A549 treated with AZD2906 at 1 μM for 4 hours (cell line): ENCODE measurements at places on chromosomes 1 and 21. TPM values are rescaled to one million over a fixed set of nuclear protein-coding genes. Genes with fewer than 3 reads are reported as not detected.

The RGS7 gene
- total RNA-seq = 0.02 to 0.03 TPM (median 0.02 TPM) in 3 of 5 replicates, not detected in the others

The SLC25A34 gene
- 0.08 to 0.43 TPM (median 0.18 TPM) in 5 replicates for total RNA-seq

The MYOG gene
- total RNA-seq = not detected in 5 replicates

The SLC30A2 gene
- total RNA-seq = 0.26 to 0.70 TPM (median 0.38 TPM) in 5 replicates

The TRIM58 gene
- total RNA-seq = not detected in 5 replicates

The LPAR3 gene
- total RNA-seq = 0.20 to 0.40 TPM (median 0.34 TPM) in 5 replicates

The RXFP4 gene
- total RNA-seq = not detected in 5 replicates

The KRTAP12-2 gene
- total RNA-seq = not detected in 5 replicates

The CADM3 gene
- total RNA-seq = 0.10 to 0.14 TPM (median 0.13 TPM) in 5 replicates

The MACO1 gene
- 7.5 to 10.1 TPM (median 9.0 TPM) in 5 replicates for total RNA-seq

The OR2T2 gene
- total RNA-seq = not detected in 5 replicates

The TMEM51 gene
- 25.2 to 29.1 TPM (median 27.8 TPM) in 5 replicates for total RNA-seq

The SELP gene
- not detected in 5 replicates for total RNA-seq

The GNAT2 gene
- 0.07 to 0.10 TPM in 2 of 5 replicates, not detected in the others for total RNA-seq

The LRRC38 gene
- 0.05 to 0.11 TPM (median 0.09 TPM) in 5 replicates for total RNA-seq

The LEMD1 gene
- total RNA-seq = 0.15 TPM in 1 of 5 replicates, not detected in the others

The CD1B gene
- not detected in 5 replicates for total RNA-seq

The GBP5 gene
- total RNA-seq = 0.05 to 0.06 TPM in 2 of 5 replicates, not detected in the others

The RCAN3 gene
- total RNA-seq = 12.1 to 15.7 TPM (median 14.1 TPM) in 5 replicates

The GREM2 gene
- 0.06 to 0.12 TPM (median 0.09 TPM) in 5 replicates for total RNA-seq

The SPRR4 gene
- total RNA-seq = not detected in 5 replicates

The SPATA1 gene
- total RNA-seq = 0.66 to 1.1 TPM (median 0.80 TPM) in 4 of 5 replicates, not detected in the other

The AMPD1 gene
- not detected in 5 replicates for total RNA-seq

The PRKCZ gene
- 8.0 to 10.9 TPM (median 9.2 TPM) in 5 replicates for total RNA-seq

The NCAM2 gene
- total RNA-seq = not detected in 5 replicates

The RNU1-3 gene
- 4.0 to 44.9 TPM (median 4.2 TPM) in 4 of 5 replicates, not detected in the other for total RNA-seq

The KANK4 gene
- 0.26 to 0.35 TPM (median 0.32 TPM) in 5 replicates for total RNA-seq

The SCAMP3 gene
- 96.0 to 128 TPM (median 117 TPM) in 5 replicates for total RNA-seq

The IFNLR1 gene
- 0.79 to 1.1 TPM (median 0.91 TPM) in 5 replicates for total RNA-seq

The MEX3A gene
- total RNA-seq = 1.2 to 2.6 TPM (median 2.1 TPM) in 5 replicates

The OR2L8 gene
- total RNA-seq = not detected in 5 replicates

The DCST1 gene
- 0.05 to 0.07 TPM in 2 of 5 replicates, not detected in the others for total RNA-seq

The RASSF5 gene
- total RNA-seq = 0.77 to 1.1 TPM (median 0.97 TPM) in 5 replicates

The CCDC30 gene
- total RNA-seq = 0.32 to 0.88 TPM (median 0.62 TPM) in 5 replicates

The ATP1A2 gene
- 0.08 to 0.19 TPM (median 0.15 TPM) in 5 replicates for total RNA-seq

The VHLL gene
- total RNA-seq = not detected in 5 replicates

The INSRR gene
- total RNA-seq = not detected in 5 replicates

The CIART gene
- total RNA-seq = 1.8 to 3.5 TPM (median 2.5 TPM) in 5 replicates

The FMOD gene
- 0.05 to 0.19 TPM in 2 of 5 replicates, not detected in the others for total RNA-seq

The CSF3R gene
- total RNA-seq = not detected in 5 replicates

The S100A1 gene
- total RNA-seq = 0.22 to 1.2 TPM (median 0.87 TPM) in 5 replicates

The ZNF648 gene
- not detected in 5 replicates for total RNA-seq

The NTNG1 gene
- not detected in 5 replicates for total RNA-seq

The ARMH1 gene
- 0.50 to 1.5 TPM (median 0.98 TPM) in 5 replicates for total RNA-seq

The CD2 gene
- total RNA-seq = not detected in 5 replicates

The CD48 gene
- not detected in 5 replicates for total RNA-seq

The VCAM1 gene
- 0.04 to 0.08 TPM (median 0.05 TPM) in 5 replicates for total RNA-seq

The VSIG8 gene
- 0.03 to 0.11 TPM in 2 of 5 replicates, not detected in the others for total RNA-seq

The ETV3L gene
- not detected in 5 replicates for total RNA-seq
